ENCODE measurements at places on chromosomes 13 and 19.

DNA sequence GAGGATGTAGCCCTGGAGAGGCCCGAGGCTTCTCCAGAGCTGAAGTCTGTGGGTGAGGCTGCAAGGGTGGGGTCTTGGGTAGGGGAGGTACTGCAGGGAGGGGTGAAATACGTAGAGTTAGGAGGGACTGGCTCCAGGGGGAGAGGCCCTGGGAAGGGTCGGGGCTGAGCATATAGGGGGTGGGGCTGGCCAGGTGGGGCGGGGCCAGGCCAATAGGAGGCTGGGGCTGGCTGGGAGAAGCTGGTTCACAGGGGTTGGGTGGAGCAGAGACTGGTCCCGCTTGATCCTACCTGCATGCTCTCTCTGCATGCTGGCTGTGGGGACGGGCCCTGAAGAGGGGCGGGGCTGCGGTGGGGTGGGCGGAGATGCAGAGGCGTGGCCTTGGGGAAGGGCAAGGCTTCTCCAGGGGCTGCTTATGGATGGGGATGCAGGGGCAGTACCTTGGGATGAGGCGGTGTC, 51.9 kb downstream of the CELF5 start:
- peak; percentile 90 for DNase-seq

GRCh38 chr13:76523740-76524340, 362.4 kb downstream of the KCTD12 start:
- DNase-seq: no peak

- DNase-seq: no peak
These were observed 369.4 kb downstream of the LIG4 start for GRCh38 chr13:107845911-107846310.

DNA sequence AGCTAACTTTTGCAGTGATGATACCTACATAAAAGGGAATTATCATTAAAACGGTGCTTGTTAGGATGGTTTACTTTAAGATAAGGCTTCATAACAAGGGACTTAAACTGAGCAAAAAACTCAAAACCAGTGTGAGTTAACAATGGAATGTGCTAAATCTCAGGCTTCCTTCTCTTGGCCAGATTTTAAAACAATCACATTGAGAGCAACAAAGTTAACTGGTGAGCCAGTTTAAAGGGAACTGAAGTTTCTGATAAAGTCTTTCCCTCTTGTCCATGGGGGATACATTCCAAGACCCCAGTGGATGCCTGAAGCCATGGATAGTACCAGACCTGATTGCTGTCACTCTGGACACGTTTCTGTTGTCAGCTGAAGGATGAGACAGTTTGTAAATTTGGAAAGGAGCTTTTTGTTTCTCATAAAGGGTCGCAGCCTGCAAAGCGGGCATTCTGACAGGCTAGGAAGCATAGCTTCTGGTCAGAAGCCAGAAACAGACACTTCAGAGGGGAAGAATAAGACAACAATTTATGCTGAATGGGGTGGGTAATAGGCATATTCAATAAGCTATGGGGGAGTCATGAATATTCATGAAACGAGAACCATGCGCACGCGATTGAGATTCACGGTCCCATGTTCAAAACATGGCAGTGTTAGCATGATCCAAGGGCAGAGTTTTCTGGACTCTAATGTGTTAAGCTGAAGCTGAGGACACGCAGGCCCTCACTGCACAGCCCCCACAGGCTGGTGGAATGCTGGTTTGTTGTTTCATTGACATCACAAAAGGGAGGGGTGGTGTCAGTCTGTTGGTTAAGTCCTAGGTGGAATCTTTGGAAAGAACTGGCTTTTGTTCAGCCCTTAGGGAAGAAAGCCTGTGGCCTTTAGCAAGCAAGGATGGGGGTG, 150.6 kb upstream of the RNF113B start:
- no peak for DNase-seq

GRCh38 chr13:60398379-60398891, 1.4 kb downstream of the TDRD3 start:
- no peak for DNase-seq

DNA sequence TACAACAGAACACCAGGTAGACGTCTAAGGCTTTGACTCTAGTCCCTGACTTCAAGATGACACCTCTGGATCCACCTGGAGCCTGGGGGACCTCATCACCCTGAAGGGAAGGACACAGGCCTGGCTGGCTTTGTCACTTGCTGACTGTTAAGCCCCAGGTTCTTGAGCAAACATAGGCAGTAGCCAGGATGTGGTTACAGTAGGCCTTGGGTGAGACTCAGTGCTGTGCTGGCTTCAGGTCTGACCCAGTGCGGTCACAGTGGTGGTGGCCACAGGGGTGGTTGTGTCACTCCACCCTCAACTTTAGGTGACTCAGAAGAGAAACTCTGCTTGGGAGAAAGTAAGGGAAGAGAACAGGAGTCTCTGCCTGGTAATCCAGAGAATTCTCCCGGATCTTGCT, 497.8 kb downstream of the UQCRFS1 start:
- no peak for DNase-seq

DNA sequence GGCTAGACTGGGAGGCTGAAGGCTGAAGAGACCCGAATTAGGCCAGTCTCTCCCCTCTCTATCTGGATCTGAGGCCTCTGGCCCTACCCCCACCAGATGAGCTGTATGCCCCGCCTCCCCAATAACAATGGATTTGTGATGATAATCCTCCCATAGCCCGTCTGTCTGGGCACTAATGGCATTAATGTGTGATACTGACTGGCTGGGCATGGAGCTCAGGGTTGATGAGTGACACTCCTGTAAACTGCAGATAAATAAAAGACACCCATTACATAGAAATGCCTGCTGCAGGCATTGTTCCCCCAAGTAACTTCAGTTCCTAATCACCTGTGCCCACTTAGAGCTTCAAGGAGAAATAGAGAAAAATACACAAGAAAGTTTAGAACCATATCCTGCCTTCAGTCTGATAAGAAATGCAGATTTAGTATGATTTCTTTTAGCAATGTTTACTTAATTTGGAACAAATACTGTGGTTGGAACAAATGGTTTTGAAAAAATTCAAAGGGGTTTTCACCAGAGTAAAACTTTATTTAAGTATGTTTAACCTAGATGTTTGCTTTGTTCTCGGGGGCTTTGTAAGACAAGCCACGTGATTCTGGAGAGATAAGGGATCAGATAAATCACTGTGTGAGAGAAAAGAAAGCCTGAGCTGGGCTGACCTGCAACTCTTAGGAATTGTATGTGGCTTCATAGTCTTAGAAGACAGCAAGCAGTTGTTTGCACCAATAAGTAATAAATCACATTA, 60.3 kb downstream of the TNFRSF19 start:
- DNase-seq: no peak

GRCh38 chr13:75847588-75847987, 211.5 kb downstream of the LMO7 start:
- no peak for DNase-seq

GRCh38 chr13:99220199-99220935, 19.7 kb downstream of the UBAC2 start:
- no peak for DNase-seq

DNA sequence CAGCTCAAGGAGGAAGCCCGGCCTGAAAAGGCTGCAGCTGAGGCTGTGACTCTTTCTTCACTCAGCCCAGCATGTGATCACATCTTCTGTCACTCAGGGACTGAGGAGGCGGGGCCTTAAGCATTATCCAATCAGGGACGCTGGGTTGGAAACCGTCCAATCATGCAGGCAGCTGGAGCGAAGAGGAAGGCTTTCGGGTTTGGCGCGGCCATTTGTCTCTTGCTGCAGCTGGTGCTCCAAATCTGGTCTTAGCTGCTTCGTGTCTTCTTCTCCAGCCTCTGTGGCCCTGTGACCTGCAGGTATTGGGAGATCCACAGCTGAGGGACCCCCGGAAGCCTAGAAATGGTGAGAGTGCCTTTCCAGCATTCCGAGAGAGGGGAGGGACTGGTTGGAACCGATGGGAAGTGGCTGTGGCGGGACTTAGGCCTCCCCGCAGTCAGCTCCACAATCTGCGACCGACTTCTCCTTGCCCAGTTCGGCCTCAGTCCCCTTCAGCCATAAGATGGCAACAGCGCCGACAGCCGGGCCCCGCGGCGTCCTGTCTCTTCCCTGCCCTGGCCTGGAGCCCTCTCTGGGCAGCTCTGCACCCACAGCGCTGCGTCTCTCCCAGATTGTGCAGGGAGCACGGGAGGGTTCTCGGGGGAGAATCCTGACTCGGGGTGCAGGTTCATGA, at the start of gene ZNF90:
ZNF90 (plus strand) TSS at position 210 of the 673 bp plus-strand sequence; CDS start at position 343, 133 bp downstream.
- peak; percentile 92 for DNase-seq

DNA sequence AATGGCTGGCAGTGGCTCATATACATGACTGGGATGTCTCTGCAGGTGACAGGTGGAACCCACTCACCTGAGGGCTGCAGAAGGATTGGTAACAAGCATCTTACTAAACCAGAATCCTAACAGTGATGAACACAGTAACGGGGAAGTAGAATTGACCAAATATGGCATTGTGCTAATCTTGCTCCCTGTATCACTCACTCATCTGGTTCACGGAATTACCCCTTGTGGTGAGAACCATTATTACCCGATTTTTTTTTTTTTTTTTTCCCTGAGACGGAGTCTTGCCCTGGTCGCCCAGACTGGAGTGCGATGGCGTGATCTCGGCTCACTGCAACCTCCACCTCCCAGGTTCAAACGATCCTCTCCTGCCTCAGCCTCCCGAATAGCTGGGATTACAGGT, 69.5 kb downstream of the PTPRS start:
- no peak for DNase-seq

GRCh38 chr13:35810321-35810720, 320.9 kb downstream of the DCLK1 start:
- no peak for DNase-seq

DNA sequence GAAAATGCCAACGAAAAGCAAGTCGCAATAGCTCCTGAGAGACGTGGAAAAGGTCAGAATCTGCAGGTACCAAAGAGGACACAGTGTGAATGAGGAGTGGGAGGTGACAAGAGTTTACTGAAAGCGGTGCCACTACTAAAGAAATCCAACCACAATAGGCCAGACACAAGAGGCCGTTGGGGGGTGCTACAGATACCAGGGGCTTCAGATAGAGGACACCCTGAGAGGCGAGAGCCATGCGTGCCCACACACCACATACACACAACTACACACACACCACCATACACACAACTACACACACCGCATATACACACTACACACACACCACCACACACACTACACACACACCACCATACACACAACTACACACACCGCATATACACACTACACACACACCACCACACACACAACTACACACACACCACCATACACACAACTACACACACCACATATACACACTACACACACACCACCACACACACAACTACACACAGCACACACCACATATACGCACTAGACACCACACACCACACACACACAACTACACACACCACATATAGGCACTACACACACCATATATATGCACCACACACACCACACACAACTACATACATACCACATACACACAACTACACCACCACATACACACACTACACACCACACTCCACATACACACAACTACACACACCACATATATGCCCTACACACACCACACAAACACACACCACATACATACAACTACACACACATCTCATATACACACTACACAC, 28.5 kb downstream of the CRYL1 start:
- no peak for DNase-seq

GRCh38 chr19:50688766-50689165, 30.8 kb downstream of the SHANK1 start:
- DNase-seq: no peak

DNA sequence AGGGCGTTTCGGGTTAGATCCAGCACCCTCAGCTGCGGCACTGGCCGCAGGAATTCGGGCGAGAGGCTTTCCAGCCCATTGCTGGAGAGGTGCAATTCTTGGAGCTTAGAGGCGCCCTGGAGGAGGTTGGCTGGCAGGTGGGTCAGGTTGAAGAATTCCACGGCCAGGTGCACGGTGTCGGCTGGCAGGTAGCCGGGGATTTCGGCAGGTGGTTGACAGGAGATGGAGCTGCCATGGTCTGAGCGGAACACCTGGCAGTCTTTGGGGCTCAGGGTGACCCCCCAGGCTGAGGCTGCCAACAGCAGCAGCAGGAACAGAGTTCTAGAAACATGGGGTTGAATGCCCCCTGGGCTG, 1.3 kb downstream of the LRG1 start:
- DNase-seq: peak; percentile 37

DNA sequence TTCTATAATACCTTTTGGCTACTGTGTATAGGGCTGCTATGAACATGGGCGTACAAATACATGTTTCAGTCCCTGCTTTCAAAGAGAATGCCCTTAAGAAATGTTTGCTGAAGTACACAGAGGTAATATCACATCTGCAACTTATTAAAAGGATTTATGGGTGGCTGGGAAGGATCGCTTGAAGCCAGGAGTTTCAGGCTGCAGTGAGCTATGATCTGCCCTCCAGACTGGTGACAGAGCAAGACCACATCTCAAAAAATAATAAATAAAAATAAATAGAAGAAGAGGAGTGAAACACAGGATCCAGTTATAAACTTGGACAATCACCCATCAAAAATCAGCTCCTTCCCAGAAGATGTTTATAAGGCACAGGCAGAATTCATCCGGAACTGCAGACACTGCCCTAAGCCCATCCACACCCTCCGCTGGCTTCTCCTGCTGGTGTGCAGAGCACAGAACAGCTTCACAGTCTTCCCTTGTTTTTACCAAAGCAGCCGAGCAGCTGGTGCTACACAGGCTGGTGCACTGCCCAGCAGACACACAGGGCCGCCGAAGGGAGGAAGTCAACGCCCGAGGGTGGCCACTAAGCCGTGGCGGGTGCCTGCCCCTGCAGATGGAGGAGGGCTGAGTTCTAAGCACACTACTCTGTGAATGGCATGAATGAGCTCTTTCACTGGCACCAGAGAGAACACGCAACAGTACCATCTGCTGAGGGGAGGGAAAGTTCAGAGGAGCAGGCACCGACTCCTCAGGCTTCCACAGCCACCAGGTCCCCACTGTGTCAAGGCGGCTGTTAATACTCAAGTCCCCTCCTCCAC, 44.0 kb downstream of the BRD4 start:
- no peak for DNase-seq

GRCh38 chr19:39053276-39054090, 21.1 kb upstream of the FBXO27 start:
- no peak for DNase-seq

DNA sequence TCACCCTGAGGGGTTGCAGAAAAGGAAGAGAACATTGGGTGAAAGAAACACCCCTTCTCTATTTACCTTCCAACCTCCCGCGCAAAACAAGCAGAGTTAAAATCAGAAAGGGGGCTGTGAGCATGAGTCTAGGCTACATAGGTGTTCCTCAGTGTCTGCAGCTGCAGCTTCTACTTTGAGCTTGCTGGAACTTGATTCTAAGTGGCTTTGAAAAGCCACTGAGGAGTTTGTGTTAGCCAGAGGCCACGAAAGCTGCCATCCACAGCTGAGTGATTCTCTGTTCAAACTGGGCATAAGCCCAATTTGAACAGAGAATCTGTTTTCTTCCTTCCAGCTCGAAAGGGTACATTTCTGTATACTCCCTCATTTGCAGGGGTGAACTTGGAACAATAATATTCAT, 343.9 kb downstream of the PCDH9 start:
- no peak for DNase-seq

GRCh38 chr13:51222686-51223559, 725 bp downstream of the FAM124A start:
- DNase-seq: no peak

DNA sequence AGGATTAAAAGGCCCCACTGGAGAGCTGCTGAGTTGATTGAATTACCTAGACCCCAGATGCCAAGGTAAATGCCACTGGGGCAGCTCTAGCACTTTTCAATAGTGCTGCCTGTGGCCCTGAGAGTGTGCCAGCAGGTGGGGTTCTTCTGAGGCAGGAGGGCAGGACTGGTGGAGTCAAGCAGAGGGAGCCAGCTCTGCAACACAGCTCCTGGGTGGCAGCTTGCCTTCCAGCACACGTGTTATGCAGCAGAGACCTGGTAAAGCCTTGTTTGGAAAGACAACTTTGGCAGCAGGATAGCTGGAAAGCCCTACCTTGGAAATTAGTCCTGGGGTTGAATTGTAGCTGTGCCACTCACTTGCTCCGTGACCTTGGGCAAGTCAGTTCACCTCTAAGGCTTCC, 306.6 kb downstream of the ATP8A2 start:
- no peak for DNase-seq
